ENCODE measurements at places on chromosomes 5 and 9. TPM values are rescaled to one million over a fixed set of nuclear protein-coding genes. Genes with fewer than 3 reads are reported as not detected.

CNTNAP3B gene
- total RNA-seq, result 8.7 TPM

PRLR gene
- 1.1 TPM for total RNA-seq

NOP16 gene
- 19.0 TPM for total RNA-seq

LEAP2 gene
- 1.4 TPM for total RNA-seq

IL4 gene
- total RNA-seq, result not detected

LHFPL2 gene
- total RNA-seq, result 5.6 TPM

PCDHGA12 gene
- total RNA-seq, result 3.2 TPM

DNA sequence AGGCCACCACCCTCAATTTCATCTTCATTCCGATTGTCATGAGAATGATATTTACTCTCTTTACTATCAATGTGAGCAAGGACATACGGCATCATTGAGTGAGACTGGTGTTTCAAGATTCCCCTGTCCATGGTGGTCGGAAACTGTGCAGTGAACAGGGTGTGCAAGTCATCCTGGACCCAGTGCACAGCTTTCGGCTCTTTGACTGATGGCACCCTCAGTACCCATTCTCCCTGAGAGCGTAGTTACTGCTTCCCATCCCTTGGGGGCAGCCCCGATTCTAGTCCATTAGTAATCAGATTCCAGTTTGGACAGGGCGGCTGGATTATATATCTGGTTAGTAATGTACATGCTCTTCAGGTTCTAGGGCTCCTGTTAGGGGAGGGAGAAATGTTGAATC, 61.7 kb upstream of the SUB1 start:
- no peak overlapping the region for H3K27ac ChIP-seq
- no peaks in the 10 kb centered on the region for H3K27me3 ChIP-seq
- no peaks in the 10 kb centered on the region for H3K36me3 ChIP-seq
- no peaks in the 10 kb centered on the region for H3K4me1 ChIP-seq
- no peak for DNase-seq

DNA sequence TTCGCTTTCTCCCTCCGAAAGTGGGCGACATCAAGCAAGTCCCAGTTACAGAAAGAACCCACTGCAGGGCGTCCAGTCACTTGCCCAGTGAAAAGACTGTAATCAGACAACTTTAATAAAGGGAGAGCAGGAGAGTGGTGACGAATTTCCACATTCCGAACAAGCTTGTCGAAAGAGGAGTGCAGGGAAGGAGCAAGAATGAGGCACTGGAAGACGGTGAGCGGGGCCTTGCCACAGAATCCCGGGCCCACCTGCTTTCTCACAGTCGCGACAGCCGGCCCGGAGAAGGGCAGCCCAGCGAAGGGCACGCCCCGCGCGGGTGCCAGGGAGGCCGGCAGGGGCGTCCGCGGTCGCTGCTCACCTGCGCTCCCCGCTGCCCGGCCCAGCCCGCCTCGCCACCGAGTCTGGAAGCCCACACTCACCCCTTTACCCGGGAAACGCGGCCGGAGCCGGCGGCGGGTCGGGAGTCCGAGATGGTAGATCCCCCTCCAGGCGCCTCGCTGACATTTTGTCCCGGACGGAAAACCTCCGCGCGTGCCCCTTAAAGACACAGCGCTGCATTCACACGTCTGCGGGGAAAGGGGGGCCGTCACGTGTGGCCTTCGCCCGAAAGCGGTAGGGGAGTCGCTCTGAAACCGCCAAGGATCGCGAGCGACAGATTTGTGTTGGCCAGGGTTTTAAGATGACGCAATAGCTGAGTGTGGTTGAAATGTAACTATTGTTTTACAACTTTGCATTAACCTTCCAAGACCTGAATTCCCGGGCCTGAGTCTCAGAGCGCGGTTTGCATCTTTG, at the start of gene ZBED3:
Gene ZBED3 (minus strand): TSS at position 597 of the 795 bp plus-strand sequence. CDS start 9,407 bp downstream, outside the sequence.
- peak; percentile 64 for DNase-seq
- H3K4me3 ChIP-seq, result peak within 1 kb of the TSS; percentile 98
- H3K27me3 ChIP-seq, result no peaks in the 10 kb centered on the region
- H3K27ac ChIP-seq, result peak within 1 kb of the TSS; percentile 87

- DNase-seq, result no peak
- no peak overlapping the region for H3K4me3 ChIP-seq
- H3K27ac ChIP-seq, result no peak overlapping the region
- no peaks in the 10 kb centered on the region for H3K27me3 ChIP-seq
Observed at GRCh38 chr5:142073362-142073988, 35.1 kb upstream of the NDFIP1 start.

- H3K27ac ChIP-seq, result no peak overlapping the region
- no peak overlapping the region for H3K4me3 ChIP-seq
- no peaks in the 10 kb centered on the region for H3K27me3 ChIP-seq
- H3K36me3 ChIP-seq, result no peaks in the 10 kb centered on the region
Observed at GRCh38 chr5:14081791-14082190, 61.4 kb upstream of the TRIO start.

- no peak overlapping the region for H3K4me3 ChIP-seq
- H3K36me3 ChIP-seq, result no peaks in the 10 kb centered on the region
- H3K4me1 ChIP-seq, result no peaks in the 10 kb centered on the region
- DNase-seq, result no peak
Observed at GRCh38 chr5:168039566-168040248, 251.7 kb upstream of the WWC1 start.

- H3K36me3 ChIP-seq, result no peaks in the 10 kb centered on the region
- no peaks in the 10 kb centered on the region for H3K27me3 ChIP-seq
- H3K4me1 ChIP-seq, result peaks cover 12% of the 10 kb centered on the region
- peak; percentile 49 for DNase-seq
- peak overlapping the region; percentile 10 for H3K27ac ChIP-seq
Observed at GRCh38 chr9:130138171-130138653, 34.0 kb upstream of the NCS1 start.

- H3K27ac ChIP-seq, result peak overlapping the region; percentile 92
- no peak overlapping the region for H3K4me3 ChIP-seq
- no peaks in the 10 kb centered on the region for H3K27me3 ChIP-seq
- peaks cover 4% of the 10 kb centered on the region for H3K36me3 ChIP-seq
- peaks cover 71% of the 10 kb centered on the region for H3K4me1 ChIP-seq
Observed at GRCh38 chr5:172903790-172904189, 55.4 kb upstream of the RPL26L1 start.

GRCh38 chr5:11177999-11178711, 417.1 kb upstream of the DAP start:
- H3K27ac ChIP-seq, result no peak overlapping the region
- no peak for DNase-seq
- no peaks in the 10 kb centered on the region for H3K27me3 ChIP-seq
- H3K4me1 ChIP-seq, result peaks cover 5% of the 10 kb centered on the region

DNA sequence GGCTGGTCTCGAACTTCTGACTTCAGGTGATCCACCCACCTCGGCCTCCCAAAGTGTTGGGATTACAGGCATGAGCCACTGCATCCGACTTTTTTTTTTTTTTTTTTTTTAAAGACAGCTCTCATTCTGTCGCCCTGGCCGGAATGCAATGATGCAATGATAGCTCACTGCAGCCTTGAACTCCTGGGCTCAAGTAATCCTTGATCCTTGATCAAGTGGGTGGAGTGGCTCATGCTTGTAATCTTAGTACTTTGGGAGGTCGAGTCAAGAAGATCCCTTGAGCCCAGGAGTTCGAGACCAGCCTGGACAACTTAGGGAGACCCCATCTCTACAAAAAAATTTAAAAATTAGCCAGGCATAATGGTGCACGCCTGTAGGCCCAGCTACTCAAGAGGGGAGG, 8.1 kb downstream of the SEC24A start:
- no peak for DNase-seq
- H3K36me3 ChIP-seq, result no peaks in the 10 kb centered on the region
- no peaks in the 10 kb centered on the region for H3K27me3 ChIP-seq
- peaks cover 14% of the 10 kb centered on the region for H3K4me1 ChIP-seq
- no peak overlapping the region for H3K27ac ChIP-seq
- no peak overlapping the region for H3K4me3 ChIP-seq
